SK-N-DZ (cell line): ENCODE measurements at places on chromosomes 2 and 18.

DNA sequence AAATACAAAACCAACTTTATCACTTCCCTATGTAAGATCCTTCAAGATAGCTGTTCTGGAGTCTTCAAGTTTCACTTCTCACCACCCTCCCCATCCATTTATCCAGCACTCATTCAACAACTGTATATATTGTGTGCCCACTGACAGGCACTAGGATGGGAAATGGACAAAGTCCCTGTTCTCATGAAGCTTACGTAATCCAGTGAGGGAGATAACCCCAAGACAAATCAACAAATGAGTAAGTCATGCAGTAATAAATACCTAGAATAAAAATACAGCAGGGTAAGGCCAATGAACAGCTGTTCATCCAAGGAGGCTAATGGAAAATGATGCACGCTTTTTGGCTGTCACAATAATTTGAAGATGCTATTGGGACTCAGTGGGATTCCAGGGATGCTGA, 133.8 kb downstream of the MEMO1 start:
- no peak for DNase-seq

DNA sequence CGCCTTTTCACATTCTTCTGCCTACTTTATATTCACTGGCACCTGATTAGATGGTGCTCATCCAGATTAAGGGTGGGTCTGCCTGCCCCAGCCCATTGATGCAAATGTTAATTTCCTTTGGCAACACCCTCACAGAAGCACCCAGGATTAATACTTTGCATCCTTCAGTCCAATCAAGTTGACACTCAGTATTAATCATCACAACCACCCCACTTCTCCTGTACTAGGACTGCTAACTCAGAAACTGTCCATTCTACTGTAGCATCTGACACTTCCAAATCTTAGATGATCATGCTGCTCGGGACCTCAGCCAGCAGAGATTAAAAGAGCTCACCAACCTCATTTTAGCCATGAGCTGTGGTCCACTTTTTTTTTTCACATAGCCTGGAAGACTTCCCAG, 268.5 kb downstream of the SATB2 start:
- DNase-seq: no peak

GRCh38 chr2:124884315-124884714, 859.2 kb downstream of the CNTNAP5 start:
- no peak for DNase-seq

DNA sequence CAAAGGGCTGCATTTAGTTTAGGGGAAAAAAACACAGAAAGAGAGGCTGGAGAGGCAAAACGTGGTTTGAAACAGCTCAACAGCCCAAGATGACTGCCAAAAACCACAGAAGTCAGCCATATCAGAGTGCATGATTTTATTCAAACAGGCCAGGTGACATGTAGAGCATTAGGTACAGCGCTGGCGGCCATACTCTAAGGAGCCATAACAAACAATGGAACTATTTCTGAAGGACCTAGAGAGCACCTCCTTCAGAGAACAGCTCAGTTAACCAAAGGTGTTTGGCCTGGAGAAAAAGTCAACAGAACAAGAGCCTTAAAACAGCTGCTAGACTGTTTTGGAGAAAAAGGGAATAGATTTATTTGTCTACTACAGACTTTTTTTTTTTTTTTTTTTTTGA, 2.6 kb downstream of the THADA start:
- no peak for DNase-seq

GRCh38 chr2:7953195-7953594, 728.7 kb upstream of the ID2 start:
- DNase-seq: peak; percentile 67

DNA sequence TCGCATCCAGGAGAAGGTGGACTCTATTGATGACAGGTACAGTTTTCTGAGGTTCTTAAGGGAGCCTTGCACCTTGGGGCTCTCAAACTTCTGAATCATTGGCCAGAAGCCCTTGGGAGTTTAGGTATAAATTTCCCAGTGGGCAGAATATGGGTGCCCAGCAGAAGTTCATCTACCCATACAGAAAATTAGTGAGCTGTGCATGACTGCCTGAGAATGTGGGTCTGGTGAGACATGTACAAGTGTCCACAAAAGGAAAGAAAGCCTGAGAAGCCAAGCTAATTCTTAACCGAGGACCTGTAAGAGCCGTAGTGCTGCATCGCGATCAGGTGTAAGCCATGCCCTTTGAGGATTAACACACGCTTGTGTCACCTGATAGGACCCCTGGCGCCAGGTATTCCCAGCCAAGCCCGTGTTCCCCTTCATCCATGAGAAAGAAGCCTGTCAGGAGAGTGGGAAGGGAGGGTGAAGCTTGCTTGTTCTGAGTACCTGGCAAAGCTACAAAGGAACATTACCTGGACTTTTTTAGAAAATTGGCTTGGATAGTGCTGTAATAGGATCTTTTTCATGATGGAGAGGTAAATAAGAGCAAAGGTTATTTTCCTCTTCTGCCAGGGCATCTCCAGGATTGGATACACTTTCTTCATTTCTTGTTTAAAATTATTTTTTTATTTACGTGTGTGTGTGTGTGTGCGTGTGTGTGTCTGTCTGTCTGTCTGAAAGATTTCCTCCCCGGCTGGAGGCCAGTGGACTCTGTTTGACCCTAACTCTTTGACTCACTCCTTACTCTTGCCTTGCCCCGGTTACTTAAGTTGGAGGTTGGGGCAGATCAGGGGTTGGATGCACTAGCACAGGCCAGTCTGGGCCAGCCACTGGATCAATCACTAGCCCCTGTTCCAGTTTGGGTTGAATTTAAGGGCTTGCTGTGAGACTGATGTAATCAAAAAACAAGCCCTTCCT, 90.4 kb upstream of the EML6 start:
- DNase-seq: no peak

GRCh38 chr2:178863856-178864620, 56.8 kb upstream of the TTN start:
- no peak for DNase-seq

DNA sequence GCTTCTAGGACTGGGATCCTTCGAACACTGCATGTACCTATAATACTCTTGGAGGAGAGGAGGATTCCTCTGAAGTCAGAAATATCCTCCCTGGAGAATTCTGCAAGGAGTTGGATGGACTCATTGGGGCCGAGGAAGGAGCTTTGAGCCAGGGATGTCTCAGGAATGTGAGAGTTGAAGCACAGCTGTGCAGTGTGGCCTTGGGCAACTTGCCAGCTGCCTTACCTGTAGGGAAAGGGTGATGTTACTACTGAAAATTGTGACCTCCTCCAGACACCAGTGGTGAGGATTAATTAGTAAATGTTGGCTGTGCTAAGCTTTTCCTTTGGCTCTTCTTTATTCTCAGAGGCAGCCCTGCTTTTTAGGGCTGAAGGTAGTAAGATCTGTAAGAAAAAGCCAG, 41.4 kb downstream of the FMNL2 start:
- no peak for DNase-seq

- DNase-seq: no peak
Measured at GRCh38 chr18:70172225-70172624, 33.3 kb downstream of the RTTN start.

DNA sequence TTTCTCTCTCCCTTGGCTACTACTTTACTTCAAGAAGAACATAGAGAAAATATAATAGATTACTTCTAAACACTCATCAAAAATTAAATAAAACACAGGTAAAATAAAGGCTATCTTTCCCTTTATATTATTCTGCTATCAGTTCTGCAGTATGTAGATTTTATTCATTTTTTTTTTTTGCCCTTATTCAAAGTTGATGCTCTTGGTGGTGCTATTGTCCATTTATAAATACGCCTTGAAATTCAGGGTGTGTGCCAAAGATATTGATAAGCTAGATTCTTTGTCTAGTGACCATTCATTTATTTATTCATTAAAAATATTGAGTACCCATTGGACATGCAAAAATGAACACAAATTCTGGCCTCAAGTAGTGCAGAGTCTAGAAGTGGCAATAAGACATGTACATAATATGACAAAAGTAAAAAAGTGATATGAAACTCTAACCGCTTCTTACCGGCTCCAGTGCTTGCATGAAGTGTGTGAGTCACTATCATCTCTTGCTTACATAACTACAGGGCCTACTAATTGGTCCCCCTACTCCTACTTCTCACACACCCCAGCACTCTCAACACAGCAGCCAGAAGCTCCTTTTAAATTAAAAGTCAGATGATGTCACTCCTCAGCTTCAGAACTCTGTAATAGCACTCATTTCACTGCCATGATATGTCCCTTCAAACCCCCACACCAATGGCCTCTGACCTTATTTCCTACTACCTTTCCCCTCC, 208.3 kb upstream of the FANCL start:
- DNase-seq: no peak

- DNase-seq: no peak
Measured at GRCh38 chr2:209960045-209960444, 42.4 kb upstream of the RPE start.

DNA sequence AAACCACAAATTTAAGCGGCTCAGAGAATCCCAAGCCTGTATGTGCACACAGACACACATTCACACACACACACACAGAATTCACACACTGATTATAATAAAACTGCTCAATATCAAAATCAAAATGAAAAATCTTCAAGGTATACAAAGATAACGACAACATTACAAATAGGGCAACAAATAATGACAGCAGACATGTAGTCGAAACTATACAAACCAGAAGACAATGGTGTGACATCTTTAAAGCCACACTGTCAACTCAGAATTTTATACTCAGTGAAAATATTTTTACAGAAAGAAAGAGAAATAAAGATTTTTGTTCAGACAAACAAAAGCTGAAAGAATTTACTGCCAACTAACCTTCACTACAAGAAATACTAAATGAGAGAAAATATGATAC, 333.4 kb downstream of the INSIG2 start:
- no peak for DNase-seq
